Midbrain (tissue), 1 donor: ENCODE measurements at places on chromosomes 7 and 10.

DNA sequence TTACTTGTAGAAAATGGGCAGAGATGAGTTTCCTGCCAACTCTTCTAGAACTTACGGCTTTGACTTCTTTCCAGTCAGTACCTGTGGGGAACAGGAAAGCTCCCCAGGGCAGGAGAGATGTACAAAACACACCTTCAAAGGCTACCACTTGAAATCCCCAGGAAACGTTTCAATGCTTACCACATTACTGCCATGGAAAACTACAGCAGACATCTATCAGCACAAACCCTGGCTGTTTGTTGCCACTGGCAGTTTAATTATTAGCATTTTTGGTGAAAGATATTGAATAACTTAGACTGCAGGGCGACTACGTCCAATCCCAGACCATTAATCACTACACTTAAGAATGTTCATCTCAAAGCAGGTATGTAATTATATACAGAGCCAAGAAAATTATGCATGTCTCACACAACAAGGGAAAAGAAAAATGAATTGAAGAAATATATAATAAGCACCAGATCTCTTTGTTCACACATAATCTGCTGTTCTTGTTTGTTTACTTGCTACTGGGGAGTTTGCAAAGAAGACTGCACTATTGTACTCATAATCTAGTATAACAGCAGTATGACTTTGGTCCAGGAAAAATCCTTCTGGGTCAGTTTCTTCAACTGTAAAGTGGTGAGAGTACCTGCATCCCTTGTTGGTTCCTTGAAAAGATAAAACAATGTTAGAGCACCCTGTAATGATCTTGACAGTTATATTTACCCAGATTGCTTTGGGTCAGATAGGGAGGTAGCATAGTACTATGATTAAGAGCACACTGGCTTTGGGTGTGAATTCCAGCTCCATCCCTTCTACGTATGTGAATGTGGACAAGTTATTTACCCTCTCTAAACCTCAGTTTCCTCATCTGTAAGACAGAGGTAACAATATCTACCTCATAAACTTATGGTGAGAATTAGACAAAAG, 138.3 kb downstream of the DOCK4 start:
- no peak for DNase-seq

- DNase-seq, result no peak
Measured at GRCh38 chr10:96578633-96579032, 8.2 kb downstream of the TM9SF3 start.

GRCh38 chr10:113125612-113126011, 175.6 kb downstream of the TCF7L2 start:
- no peak for DNase-seq

GRCh38 chr10:132111871-132112341, 46.2 kb downstream of the JAKMIP3 start:
- no peak for DNase-seq

DNA sequence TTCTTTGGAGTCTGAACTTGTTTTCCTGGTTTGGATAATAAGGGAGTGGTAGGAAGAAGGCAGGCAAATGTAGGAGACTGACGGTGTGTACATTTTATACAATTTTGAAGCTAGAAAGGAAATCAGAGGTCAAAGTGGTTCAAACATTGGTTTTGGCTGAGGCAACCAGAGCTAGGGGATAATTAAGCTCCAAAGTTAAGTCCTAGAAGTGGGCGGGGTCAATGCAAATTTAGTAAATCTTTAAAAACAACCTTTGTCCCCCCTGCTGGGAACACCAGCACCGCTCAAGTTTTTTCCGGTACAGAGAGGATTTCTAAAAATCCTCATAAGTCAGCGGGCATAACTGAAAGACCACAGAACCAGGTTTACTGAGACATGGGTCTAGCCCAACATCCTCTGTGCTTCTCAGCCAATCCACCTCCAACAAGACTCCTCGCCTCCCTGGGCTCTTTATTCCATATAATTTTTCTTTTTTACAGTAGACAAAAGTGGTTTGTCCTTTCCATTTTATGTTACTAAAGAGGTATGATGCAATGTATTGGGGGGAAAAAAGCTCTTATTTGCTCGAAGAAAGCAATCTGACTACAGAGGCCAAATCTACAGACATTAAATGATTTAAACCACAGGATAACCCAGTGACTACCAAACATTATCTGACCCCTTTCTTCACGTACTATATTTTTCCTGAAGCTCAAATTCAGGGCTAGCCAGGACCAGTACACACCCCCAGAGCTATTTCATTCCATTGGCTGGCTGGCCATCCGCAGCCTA, 1.6 kb downstream of the GLUD1 start:
- peak; percentile 39 for DNase-seq

- DNase-seq, result peak; percentile 82
Measured at GRCh38 chr7:140607441-140607989, 33.1 kb downstream of the DENND2A start.

GRCh38 chr10:127991543-127992255, 84.8 kb downstream of the PTPRE start:
- DNase-seq, result no peak

- DNase-seq, result peak; percentile 2
Measured at GRCh38 chr10:48215486-48216203, 58.9 kb downstream of the FRMPD2 start.

GRCh38 chr7:50959991-50960390, 177.3 kb upstream of the GRB10 start:
- no peak for DNase-seq
